D721Med (cell line): ENCODE measurements at places on chromosomes 6 and 20.

- no peak for DNase-seq
Observed at GRCh38 chr20:24815931-24816330, 133.1 kb upstream of the CST7 start.

DNA sequence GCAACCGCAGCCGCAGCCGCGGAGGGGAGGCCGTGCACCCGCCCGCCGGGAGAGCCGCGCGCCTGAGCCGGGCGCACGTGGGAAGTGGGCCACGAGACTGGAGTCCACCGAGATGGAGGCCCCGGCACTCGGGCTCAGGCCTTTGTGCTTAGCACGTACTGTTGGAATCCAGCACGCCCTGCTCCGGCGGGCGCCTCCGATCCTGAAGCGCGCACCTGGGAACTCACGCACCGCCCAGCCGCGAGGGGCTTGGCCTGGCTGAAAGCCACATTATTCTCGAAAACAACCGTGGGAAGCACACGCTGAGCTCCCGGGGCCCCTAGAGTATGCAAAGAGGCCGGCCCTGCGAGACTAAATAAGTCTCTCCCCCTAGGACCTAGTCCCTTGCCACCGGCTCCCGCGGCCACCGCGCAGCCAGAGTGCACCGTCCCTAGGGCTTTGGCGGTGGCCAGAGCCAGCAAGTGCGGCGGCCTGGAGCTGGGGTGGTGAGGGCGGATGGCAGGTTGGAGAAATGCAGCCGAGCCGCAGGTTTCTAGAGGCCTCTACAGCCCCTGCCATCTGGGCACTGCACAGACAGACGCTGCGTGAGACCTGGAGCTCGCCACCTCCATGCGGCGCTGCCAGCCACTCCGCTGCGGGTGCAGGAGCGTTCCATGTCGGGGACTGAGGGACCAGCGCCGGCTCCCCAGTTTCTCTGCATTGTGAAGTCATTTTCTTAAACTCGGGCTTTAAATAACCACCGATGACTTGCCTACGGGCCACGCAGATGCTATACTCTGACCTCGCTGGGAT lies 42.0 kb upstream of the LY86 start:
- DNase-seq: peak; percentile 24

DNA sequence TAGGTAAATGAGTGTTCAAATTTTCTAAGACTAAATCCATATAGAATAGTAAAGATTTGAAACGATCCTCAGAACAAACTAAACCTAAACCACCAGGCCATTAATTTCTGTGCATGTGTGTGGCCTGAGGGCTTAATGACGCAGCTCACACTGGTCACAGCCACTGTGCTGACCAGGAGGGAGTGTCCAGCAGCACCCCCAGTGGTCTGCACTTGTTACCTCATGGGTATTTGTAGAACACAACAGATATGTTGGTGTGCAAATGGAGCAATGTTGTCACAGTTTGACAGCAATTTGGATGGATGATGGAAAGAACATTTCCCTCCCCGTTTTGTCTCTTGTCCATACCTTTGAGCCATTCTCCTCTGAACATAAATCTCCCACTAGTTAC lies 122.4 kb upstream of the EXOC2 start:
- no peak for DNase-seq

DNA sequence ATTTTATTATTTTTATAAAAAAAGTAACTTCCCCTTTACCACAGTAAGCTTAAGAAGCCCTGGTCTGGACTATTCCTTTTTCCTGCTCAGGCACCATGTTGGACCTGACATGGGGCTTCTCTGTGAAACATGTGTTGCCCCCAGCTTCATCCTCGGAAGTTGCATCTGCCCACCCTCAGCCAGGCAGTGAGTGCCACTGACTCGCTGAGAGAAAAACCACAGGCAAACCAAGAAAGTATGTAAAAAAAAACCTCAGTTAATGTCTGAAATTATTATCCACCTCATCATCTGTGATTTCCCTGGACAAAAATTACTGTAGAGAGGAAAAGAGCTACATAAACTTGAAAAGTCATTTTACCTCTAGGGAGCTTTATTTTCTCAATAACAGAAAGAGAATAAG lies 109.9 kb upstream of the MCHR2 start:
- DNase-seq: no peak

GRCh38 chr20:37801921-37802320 lies 101.0 kb upstream of the VSTM2L start:
- DNase-seq: no peak
